ENCODE measurements at places on chromosomes 2 and 18. TPM values are rescaled to one million over a fixed set of nuclear protein-coding genes. Genes with fewer than 3 reads are reported as not detected.
A peak's percentile ranks its signal among the peaks of the same experiment; 100 is the strongest.

- no peak for DNase-seq
Measured at GRCh38 chr2:9975328-9975727, 23.8 kb downstream of the GRHL1 start.

DNA sequence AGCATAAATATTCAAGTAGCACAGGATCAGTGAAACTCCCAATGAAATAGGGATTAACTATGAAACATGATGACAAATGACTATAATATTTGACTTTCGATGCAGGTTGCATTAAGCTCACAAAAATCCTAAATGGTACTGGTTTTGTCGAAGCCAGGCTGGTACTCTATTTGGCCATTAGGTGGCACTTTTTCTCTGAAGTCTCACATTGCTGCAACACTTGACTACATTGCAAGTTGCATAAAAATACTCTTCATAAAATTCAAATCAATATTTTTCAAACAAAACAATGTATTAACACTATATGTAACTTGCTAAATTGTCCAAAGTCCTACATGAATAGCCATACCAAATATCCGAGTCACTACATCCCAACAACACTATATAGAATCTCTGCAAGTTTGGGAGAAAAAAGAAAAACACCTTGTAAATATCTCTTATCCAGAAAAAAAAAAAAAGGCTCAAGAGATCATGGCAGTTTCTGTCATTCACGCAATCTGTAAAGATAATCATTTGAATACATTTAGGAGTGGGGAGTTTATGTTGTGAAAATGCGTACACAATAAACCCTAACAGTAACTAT lies 9.5 kb downstream of the RTTN start:
- DNase-seq = no peak

DNA sequence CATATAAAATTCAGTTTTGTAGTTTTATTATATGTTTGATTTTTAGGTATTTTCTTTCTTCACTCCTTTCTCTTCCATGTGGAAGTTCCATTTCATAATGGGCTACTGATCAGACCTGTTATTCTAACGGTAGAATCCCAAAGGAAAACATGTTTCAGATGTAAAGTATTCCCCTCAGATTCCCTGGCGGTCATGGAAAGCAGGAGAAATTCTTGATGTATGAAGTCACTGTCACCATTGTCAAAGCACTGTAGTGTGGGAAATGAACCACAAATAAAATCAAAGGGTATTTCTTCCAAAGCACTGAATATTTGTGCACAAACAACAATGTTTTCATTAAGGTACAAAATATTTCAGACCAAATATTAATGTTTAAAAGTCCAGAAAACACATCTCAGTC lies 237.3 kb upstream of the KLHL14 start:
- no peak for DNase-seq

DNA sequence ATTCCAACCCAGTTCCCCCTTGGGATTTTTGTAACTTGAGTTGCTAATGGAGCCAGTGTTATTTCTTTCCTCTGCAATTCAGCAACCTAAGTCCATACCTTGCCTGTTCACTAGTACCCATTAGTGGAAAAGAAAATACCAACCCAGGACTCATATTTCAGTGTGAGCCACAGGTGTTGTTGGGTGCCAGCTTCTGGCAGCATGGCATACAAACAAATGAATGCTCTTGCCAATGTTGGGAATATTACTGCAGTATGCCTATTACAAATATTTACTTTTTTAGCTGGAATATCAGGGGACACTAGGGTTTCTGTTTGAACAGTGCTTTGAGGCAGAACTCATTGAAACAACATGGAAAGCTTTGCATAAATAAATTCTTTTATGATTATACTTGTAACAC lies 130.2 kb downstream of the NCKAP5 start:
- no peak for DNase-seq

DNA sequence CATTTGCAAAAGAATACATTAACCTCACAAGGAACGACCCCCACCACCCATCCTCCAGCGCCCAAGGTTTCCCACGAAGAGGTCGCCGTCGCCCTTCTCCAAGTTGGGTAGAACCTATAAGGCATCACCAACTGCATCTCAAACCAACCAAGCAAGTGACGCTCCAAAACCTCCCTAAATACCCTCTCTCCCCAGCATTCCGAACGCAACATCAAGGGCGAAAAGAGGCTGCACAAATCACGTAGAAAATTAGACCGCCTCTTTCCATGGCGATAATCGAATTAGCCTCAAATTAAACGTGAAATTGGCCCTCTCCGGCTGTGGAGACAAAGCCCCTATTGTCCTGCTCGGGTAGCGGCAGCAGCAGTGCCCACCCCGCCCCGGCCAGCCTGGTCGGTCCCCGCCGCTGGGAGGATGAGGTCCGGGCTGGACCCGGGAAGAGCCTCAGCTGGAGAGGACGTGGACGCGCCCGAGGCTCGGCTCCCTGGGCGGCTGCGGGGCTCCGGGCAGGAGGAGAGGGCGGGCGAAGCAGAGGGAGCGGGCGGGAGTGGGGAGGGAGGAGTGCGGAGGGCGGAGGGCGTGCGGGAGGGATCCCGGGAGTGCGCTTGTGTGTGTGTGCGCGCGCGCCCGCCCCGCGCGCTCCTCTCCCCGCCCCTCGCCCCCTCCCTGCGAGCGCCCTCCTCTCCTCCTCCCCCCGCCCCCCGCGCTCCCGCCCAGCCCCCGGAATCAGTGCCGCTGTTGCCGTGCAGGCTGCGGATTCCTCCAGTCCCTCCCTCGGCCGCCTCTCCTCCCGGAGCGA lies at the start of gene SPTBN1:
Gene SPTBN1 (plus strand): TSS at position 765 of the 799 bp plus-strand sequence. CDS start 70,092 bp downstream, outside the sequence.
- no peak for DNase-seq

DNA sequence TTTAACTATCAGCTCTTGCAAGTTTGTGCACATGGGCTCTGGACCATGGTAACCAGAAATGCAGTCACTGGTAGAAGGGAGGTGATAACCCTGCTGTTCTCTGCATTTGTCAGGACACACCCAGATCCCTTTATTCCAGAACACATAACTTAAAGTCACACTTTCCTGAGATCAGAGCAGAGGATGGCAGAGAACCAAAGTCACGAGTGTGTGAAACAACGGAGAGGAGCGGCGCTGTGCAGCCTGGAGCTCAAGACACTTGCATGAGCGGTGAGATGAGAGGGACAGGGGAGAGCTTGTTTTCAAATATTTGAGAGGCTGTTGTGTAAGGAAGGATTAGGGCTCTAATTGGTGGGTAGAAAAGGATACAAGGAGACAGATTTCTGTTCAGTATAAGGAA lies 43.3 kb upstream of the AAK1 start:
- no peak for DNase-seq

GRCh38 chr2:235936493-235936892 lies 231.7 kb downstream of the GBX2 start:
- DNase-seq = no peak

- no peak for DNase-seq
Measured at GRCh38 chr2:145412155-145412554, 892.2 kb upstream of the ZEB2 start.

DNA sequence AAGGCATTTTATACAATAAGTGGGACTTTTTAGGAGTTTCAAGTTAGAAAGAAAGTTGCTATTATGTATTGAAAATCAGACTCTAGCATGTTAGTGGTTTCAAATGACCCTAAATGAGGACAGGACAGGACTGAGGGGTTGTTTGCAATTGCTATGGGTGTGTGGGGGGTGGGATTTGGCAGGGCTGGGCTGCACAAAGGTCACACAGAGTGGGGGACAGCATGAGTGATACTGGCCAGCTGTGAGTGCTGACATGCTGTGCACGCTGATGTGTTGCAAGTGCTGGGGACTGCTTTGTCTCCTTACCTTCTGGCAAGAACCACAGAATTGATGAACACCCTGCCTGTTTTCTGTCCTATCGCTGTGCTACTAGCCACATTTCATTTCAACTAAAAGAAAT lies 29.8 kb downstream of the RNMT start:
- no peak for DNase-seq

GRCh38 chr2:65436824-65437221 lies 4.4 kb upstream of the SPRED2 start:
- DNase-seq = peak; percentile 20

DNA sequence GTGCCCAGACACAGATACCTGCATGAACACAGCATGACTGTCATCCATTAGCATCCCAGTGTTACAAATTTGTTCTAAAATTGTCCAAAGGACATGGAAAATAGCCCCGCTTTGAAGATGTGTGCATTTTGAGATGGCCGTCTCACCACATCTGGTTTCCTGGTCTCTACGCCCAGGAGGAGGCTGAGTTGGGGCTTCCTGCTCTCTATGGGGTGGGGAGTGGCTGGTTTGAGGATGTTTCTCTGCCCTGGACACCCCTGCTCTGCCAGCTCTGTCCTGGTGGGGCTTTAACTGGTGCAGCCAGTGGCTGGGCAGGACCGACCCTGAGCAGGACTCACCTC lies 74.6 kb upstream of the SMAD7 start:
- DNase-seq = no peak

GRCh38 chr2:37563375-37564015 lies 107.9 kb downstream of the CDC42EP3 start:
- DNase-seq = no peak

- no peak for DNase-seq
Measured at GRCh38 chr18:12556946-12557806, 100.7 kb downstream of the SPIRE1 start.

Gene TRAPPC8
- 24.9 TPM for total RNA-seq

Gene AMER3
- not detected for total RNA-seq
